ENCODE measurements at places on chromosomes 1 and 21. TPM values are rescaled to one million over a fixed set of nuclear protein-coding genes. Genes with fewer than 3 reads are reported as not detected.

LCE1D gene
- total RNA-seq = not detected

NPHS2 gene
- not detected for total RNA-seq

RPE65 gene
- total RNA-seq = not detected

CLDN8 gene
- not detected for total RNA-seq

RGSL1 gene
- not detected for total RNA-seq

RGS8 gene
- total RNA-seq = not detected

UBL4B gene
- total RNA-seq = not detected

KRTAP22-1 gene
- not detected for total RNA-seq

FAM78B gene
- 0.81 TPM for total RNA-seq

MEX3A gene
- total RNA-seq = not detected

PRDM16 gene
- 68.9 TPM for total RNA-seq

ANKRD45 gene
- total RNA-seq = not detected

CDCA8 gene
- 0.27 TPM for total RNA-seq

IFFO2 gene
- total RNA-seq = 24.8 TPM

WNT3A gene
- total RNA-seq = not detected

ACTA1 gene
- total RNA-seq = 0.99 TPM

LCE2C gene
- 1.8 TPM for total RNA-seq

RAB7B gene
- total RNA-seq = 12.0 TPM

IL19 gene
- not detected for total RNA-seq
